Anterior cingulate cortex (tissue), 58 donors: ENCODE measurements at places on chromosomes 12 and 14.

GRCh38 chr14:26599291-26599690, 1.5 kb upstream of the NOVA1 start:
- DNase-seq = no peak

GRCh38 chr12:80938397-80938796, 663 bp upstream of the LIN7A start:
- DNase-seq = no peak

DNA sequence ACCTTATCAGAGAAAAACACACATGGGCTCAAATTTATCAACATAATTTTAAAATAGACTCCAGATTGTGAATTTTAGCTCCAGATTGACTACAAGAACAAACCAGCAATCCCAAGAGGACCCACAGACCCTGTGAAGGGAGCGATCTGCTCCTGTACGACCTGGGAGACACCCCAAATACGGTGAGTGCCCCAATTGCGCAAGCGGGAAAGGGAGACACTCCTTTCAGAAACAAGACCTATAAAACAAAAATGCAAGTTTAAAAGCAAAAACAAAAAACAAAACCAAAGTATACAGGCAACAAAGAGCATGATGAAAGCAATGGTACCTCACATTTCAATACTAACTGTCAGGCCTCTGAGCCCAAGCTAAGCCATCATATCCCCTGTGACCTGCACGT, 32.1 kb downstream of the DNAI7 start:
- DNase-seq = no peak

DNA sequence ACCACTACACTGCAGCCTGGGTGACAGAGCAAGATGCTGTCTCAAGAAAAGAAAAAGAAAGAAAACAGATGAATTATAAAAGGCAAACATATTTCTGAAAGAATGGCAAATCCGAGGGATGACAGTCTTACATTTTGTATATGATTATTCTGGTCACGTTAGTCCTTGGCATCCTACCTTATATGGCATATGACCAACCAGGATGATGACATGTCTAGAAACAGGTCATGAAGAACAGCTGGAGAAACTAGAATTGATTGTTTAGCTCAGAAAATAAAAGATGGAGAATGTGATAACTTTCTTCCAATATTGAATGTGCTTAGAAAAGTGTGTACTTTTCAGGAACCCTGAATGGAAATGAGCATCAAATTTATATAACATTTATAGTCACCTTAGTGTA, 19.2 kb downstream of the SLC2A14 start:
- DNase-seq = no peak

- DNase-seq = peak; percentile 83
These were observed at the start of gene ALDH2 for GRCh38 chr12:111766608-111767361. TSS of gene ALDH2 (plus strand) at chr12:111766933. CDS start at chr12:111766983, 50 bp downstream.

DNA sequence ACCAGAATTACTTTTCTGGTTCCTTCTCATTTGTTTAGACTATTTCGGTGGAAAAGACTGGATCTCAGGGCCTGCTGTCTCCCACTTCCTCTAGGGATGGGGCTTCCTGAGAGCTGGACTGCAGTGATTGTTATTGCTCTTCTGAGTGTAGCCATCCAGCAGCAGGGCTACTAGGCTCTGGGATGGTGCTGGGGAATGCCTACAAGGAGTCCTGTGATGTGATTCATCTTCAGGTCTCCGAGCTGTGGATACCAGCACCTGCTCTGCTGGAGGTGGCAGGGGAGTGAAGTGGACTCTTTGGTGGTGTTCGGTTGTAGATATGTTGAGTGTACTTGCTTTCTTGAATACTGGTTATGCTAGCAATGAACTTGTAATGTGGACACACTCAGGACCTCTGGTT, 42.7 kb downstream of the AEBP2 start:
- DNase-seq = no peak

- no peak for DNase-seq
These were observed 545.2 kb upstream of the MGAT4C start for GRCh38 chr12:86801439-86801838.

DNA sequence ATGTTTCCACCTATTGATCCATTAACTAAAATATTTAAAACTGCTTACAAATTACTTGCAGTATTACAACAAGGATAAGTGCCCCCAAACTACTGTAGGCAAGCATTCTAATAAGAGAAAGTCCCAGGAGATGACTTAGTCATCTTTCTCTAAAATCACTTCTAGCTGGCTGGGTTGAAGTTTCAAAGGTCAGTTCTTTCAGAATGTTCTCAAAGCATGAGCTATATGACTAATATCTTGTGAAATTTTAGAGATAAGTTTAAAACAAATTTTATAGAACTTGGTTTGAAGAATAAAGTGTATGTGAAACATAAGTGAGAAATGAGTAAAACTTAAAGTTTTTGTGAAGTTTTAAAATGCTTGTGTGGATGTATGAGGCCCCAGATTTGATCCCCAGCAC, 24.3 kb upstream of the OR6J1 start:
- DNase-seq = no peak

- no peak for DNase-seq
These were observed 52.3 kb downstream of the FNTB start for GRCh38 chr14:65038966-65039365.

- DNase-seq = no peak
These were observed 510.6 kb downstream of the RERGL start for GRCh38 chr12:17579205-17580026.

DNA sequence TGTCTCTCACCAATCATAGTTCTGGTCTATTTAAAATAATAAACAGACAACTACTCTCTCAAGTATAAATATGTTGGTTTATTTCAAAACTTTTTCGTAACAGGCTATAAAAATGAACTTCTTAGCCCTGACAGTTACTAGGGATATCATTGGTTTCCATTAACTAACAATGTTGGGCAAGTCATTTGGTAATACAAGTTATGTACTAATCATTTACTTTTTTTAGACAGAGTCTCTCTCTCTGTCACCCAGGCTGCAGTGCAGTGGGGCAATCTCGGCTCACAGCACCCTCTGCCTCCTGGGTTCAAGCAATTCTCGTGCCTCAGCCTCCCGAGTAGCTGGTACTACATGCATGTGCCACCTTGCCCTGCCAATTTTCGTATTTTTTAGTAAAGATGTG, 14.6 kb upstream of the KANSL2 start:
- DNase-seq = no peak
